ENCODE measurements at places on chromosomes 2 and 18.

GRCh38 chr18:31598021-31598805 lies 6.5 kb downstream of the TTR start:
- DNase-seq, result no peak

DNA sequence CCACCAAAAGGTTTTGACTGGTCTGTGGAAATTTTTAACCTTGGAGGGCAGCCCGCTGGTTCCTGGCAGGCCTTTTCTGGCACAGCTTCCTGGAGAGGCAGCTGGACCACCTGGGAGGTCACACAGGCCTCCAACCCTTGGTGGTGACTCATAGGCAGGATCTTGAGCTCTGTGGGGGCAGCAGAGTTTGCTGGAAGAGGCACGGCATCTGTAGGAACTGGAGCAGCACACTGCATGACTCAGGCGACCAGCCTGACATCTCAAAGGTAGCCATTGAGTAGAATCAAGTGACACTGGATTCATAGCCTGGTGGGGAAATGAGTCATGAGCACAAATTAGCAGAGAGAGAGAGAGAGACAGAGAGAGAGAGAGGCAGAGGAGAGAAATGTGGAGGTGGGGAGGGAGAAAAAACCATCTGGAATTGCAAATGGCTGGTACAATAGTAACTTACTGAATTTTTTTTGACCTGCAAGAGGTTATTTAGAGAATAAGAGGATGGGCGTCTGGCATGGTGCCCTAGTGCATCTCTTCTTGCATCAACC lies 57.4 kb downstream of the TRPM8 start:
- no peak for DNase-seq

GRCh38 chr2:222796413-222797103 lies 64.3 kb upstream of the ACSL3 start:
- DNase-seq, result no peak

DNA sequence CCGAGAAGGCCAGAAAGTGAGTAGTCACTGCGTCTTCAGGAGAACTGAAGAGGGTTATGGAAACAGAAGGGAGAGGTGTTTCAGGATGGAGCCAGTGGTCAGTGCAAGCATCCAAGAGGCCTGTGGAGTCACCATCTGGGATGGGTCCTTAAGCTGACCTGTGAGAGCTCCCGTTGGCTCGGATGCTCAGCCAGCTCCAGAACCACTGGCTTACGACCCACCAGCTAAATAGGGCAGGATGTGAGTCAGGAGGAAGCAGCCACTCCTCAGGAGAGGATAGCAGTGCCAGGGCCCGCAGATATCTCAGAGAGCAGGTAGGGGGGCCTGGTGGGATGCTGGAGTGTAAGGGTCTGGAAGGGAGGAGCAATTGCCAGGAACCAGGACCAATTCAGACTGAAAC lies 63.1 kb upstream of the B3GNT7 start:
- no peak for DNase-seq

DNA sequence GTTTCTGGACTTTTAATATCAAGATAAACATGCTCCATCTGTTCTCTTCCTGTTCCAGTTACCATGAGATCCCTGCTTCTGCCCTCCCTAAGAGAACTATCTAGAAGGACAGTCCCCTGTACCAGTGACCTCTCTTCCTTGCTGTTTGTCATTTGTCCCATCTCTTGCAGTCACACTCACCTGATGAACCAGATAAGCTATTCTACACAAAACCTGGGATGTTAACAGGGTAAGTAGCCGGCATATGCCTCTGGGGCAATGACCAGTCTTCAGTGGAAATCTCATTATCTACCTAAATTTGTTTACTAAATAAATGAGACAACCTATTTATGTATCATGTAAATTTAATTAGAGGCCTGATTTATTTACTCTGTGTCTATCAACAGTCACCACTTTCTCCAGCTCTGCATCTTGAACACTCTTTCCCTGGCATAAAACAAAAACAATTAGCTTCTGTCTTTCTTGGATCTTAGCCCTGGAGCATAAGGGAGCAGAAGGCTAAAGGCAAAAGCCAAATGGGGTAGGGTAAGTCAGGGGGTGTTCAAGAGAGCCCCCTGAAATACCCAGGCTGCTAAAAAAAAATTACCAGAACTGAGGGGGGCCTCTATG lies 337.7 kb downstream of the ALK start:
- DNase-seq, result no peak

GRCh38 chr2:36459725-36460137 lies 104.2 kb downstream of the CRIM1 start:
- DNase-seq, result no peak

DNA sequence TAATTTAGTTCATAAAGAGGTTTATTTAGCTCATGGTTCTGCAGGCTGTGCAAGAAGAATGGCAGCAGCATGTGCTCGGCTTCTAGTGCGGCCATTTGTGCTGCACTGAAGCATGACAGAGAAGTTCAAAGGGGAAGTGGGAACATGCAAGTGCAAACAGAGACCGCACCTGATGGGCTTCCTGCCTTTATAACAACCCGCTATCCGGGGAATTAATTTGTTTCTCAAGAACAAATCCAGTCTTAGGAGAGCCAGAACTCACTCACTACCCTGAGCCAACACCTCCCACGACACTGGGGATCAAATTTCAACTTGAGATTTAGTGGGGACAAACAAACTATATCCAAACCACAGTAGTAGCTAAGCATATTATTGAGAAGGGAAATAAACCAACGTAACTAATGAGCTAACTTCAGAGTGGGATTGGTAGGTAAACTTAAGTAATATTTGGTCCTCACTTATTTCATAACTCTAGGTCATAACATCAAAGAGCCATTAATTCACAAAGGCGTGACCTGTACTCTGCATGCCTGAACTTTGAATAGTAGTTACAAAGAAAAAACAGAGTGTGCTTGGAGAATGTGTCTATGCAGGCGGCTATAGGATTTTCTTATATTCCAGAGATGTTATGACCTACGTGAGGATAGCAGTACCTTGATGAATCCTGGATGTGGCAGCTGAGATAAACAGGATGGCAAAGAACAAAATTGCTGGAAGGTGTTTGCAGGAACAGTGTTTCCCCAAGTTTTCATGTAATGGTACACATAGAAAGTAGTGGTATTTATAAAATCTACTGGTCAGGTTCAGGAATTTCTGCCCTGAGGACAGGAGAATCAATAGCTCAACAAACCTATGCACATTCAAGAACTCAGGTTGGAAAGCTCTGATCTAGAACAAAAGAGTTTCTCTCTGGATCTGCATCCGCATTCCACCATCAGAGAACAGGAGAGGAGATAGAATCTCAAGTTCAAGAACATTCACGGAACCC lies 845.9 kb upstream of the ID2 start:
- DNase-seq, result no peak

- no peak for DNase-seq
Observed at GRCh38 chr2:79585701-79586433, 73.0 kb downstream of the CTNNA2 start.

GRCh38 chr2:132550946-132551345 lies 119.1 kb downstream of the LYPD1 start:
- DNase-seq, result no peak

DNA sequence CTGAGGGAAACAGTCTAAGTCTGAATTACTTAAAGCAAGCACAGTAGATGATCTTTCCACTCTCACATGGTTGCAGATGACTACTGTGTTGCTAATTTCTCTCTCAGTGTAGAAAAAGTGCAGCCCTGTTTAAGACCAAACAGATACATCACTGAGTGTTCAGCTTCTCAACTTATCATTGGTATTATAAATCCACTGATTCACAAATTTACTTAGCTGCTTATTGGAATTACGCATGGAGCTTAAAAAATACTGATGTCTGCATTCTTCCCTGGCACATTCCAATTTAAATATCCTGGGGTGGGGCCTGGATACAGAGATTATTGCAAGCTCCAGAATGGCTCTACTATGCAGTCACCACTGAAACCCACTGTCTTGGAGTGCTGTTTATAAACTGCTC lies 411.2 kb downstream of the RND3 start:
- DNase-seq, result no peak

DNA sequence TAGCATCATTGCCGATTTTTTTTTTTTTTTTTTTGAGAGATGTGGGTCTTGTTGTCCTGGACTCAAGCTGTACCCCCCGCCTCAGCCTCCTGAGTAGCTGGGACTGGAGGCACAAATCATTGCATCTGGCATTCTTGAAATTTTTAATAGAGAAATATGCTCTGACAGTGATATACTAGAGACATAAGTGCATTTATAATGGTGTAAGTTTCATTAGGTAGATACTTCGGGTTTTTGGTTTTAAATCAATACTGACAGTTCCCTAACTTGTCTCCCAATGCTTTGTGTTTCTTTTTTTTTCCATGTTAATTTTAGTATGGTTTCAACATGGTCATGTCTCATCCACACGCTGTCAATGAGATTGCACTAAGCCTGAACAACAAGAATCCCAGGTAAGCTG lies 138.7 kb downstream of the PRPF40A start:
- DNase-seq, result no peak

GRCh38 chr2:60527762-60528161 lies 25.7 kb downstream of the BCL11A start:
- no peak for DNase-seq

GRCh38 chr2:185130685-185131084 lies 532.4 kb downstream of the ZNF804A start:
- DNase-seq, result no peak

- no peak for DNase-seq
Observed at GRCh38 chr2:120059483-120059882, 46.6 kb downstream of the EPB41L5 start.

- no peak for DNase-seq
Observed at GRCh38 chr2:200399046-200399445, 92.6 kb downstream of the SPATS2L start.

DNA sequence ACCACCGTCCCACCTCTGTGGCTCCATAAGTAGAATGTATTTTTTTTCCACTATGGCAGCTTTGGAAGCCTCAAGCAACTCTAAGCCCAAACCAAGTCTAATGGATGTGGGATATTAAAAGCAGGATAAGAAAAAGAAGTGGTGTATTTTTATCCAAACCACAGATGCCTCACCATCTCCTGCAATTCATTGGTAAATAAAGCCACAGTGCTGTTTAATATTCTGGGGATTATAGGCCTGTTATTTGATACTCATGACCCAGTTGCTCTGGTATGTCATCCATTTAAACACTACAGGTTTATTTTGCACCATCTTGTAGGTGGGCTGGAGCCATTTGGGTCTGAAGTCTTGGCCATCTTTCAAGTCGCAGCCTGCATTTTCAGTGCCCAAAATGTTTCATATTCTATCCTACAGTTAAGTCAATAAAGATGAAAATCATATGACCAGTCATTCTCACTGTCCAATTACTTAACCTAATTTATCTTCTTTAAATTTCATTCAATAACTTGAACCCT lies 279.5 kb upstream of the EPHA4 start:
- no peak for DNase-seq

DNA sequence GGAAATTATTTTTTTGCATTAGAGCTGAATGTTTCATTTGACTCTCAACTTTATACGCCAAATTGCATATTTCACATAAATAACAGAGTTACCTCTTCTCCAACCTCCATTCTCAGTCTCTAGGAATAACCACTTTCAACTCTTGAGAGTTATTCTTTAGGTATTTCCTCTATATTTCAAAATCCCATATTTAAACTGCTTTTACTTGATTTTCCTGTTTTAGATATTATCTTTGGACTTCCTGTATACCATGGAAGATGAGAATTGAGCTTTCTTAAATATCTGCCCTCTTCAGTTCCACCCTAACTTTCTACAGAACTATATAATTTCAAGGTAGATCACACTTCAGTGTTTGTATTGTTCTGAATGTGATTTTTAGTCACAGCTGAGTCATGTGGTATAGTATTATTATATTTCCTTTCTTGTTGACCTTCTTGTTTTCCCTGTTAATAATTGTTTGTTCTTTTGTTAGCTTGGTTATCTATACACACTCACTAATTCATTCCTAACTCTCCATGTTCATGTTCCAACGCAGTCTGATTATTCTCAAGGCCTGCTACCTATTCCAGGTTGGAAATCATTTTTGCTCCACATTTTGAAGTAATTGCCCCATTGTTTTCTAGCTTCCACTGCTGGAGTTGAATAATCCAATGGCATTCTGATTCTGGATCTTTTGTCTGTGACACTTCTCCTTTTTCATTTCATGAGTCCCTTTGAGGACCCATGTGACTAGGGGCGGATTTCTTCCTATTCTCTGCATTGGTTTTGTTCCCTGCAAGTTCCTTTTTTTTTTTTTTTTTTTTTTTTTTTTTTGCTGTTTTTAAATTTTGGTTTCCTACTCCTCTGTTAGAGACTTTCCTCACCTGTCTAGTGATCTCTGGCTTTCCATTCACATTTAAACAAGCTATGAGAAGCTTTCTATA lies 156.8 kb upstream of the RBMS1 start:
- no peak for DNase-seq

- DNase-seq, result no peak
Observed at GRCh38 chr2:158936978-158937377, 31.5 kb upstream of the TANC1 start.

GRCh38 chr2:224159345-224159928 lies 120.4 kb upstream of the SERPINE2 start:
- DNase-seq, result no peak

DNA sequence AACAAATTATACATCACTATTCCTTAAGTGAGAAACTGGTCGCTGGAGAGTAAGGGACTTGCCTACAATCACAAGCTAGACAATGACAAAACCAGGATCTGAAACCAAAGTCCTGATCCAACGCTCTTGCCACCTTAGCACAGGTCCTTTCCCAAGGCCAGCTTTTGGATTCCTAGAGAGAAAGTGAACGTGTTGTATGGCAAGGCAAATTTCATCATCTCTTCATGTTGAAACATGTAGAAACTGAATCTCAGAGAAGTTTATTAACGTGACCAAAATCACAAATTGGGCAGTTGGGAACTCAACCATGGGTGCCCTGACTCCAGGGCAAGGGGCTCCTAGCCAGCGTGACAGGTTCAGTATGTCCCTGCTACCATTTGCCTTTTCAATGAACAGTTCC lies 118.2 kb downstream of the VWC2L start:
- no peak for DNase-seq

DNA sequence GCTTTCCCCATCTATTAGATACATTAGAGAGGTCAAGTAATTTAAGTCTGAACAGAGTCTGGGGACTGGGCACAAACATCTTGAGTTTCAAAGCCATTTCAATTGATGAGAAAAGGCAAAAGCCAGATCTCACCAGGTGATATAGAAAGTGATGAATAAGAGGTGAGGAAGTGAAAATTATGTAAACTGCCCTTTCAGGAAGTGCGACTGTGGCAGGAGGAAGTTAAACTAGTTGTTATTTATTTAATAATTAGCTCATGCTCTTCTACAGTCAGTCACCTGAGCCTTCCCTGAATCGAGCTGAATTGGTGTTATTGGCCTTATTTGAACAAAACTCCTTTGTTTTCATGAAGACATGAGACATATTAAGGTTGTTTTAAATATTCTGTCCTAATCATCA lies 115.1 kb downstream of the CDH20 start:
- DNase-seq, result no peak

GRCh38 chr2:175111200-175111657 lies 56.8 kb downstream of the ATF2 start:
- no peak for DNase-seq
